ENCODE measurements at places on chromosomes 11 and 22. TPM values are rescaled to one million over a fixed set of nuclear protein-coding genes. Genes with fewer than 3 reads are reported as not detected.

DNA sequence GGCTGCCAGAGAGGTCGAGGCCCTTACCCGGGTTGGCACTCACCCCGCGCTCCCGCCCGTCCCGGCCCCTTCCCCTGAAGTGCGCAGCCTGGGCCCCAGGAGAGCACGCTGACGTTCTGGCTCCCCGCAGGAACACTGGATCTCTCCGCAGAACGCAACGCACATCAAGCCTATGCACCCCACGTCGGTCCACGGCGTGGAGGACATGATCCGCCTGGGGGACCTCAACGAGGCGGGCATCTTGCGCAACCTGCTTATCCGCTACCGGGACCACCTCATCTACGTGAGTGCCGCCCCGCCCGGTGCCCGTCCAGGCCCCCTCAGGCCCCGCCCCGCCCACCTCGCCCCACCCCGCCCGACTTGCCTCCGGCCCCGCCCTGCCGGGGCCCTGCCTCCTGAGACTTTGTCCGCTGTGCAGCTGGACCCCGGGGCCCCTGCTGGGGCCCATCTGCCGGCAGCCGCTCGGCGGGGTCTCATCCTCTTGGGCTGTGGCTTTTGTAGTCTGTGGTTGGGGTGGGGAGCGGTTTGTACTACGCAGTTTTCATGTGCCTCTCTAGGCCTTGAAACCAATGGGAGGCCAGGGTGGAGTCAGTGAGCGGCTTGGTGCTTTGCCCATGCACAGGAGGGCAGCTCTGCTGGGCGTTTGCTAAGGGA is 19.7 kb downstream of the MYO7A start:
- no peak for DNase-seq

GRCh38 chr11:79414041-79414440 is 26.8 kb downstream of the TENM4 start:
- DNase-seq: no peak

DNA sequence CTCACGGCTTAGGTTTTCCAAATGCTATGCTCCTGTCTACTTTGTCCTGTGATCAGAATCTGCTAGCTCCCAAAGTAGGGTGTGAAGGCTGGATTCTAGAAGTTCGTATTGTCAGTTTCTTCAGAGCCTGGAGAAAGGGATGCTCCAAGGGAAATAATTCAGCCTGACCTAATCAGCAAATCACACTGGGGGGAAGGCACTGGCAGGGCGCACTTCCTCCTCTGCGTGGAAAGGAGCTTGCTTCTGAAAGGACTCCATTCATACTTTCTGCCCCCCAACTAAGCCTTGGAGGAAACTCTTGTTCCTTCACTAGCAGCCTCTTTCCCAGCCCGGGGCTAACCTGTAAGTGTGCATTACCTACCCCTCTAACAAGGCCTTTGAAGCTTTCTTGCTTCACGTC is 165.9 kb downstream of the NAV2 start:
- no peak for DNase-seq

DNA sequence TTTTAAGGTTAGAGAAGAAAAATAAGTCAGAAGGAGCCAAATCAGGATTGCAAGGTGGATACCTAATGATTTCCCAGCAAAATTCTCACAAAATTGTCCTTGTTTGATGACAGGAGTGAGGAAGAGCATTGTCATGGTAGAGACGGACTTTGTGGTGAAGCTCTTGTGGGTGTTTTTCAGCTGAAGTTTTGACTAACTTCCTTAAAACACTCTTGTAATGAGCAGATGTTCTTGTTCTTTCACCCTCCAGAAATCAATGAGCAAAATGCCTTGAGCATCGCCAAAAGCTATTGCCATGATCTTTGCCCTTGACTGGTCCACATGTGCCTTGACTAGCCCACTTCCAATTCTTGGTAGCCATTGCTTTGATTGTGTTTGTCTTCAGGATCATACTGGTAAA is 20.0 kb downstream of the CALCB start:
- DNase-seq: no peak

DNA sequence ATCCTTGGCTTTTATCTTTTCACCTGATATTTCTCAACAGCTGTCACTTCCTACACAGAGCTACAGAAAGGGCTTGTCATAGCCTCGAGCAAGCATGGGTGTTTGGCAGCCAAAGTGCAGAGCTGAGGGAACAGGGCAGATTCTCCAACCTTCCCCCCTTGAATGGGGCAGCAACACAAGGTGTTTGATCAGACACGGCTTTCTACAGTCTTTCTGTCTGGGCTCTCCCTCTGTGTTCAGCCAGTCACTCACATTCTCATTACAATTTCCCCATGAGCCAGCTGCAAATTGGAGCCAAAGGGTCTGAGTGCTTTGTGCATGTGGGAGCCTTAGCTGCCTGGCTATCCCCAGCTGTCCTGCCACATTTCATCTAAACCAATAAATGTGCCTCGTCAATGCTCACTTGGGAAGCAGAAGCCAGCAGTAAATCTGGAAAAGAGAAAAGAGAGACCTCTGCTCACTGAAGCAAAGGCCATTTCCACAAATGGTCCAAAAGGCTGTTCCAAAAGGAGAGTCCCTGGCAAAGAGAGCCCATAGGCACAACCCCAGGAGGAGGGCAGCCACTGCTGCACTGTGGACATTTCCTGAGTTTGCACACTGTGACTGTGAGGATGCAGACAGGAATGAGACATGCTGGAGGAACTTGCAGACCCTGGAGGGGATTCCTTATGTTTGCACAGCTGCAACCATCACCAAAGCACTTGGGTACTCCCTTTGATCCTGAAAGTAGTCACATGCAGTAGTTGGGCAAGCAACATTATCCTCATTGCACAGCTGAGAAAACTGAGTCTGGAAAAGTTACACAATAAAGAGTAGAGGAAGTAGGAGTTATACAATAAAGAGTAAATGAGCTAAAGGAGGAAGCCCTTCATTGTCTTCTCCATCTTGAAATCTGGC is 186.8 kb downstream of the FAM181B start:
- no peak for DNase-seq

DNA sequence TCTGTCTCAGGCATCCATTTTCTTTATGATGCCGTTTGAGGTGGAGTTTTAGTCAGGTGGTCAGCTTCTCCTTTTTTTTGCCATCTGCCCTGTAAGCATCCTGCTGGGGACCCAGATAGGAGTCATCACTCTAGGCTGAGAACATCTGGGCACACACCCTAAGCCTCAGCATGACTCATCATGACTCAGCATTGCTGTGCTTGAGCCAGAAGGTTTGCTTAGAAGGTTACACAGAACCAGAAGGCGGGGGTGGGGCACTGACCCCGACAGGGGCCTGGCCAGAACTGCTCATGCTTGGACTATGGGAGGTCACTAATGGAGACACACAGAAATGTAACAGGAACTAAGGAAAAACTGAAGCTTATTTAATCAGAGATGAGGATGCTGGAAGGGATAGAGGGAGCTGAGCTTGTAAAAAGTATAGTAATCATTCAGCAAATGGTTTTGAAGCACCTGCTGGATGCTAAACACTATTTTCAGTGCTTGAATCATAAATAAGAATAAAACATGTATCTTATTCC is 10.9 kb upstream of the HBE1 start:
- no peak for DNase-seq

GRCh38 chr22:26027341-26027740 is 141.9 kb upstream of the SEZ6L start:
- no peak for DNase-seq

DNA sequence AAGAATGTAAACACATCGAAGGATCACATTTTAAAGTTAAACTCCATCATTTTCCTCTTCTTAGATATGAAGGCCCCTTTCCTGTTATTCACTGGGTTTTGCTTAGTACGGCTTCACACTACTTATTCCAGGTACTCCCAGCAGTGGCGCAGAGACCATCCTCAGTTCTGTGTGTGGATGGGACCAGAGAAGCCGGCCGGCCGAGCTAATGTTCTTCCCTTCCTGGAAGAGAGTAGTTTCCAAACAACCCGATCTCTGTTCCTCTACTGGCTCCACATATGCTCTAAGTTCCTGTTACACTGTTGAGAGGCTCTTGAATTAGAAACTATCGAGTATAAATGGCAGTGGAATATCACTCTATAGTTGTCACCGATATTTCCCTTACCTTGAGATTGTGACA is 684 bp upstream of the NFRKB start:
- no peak for DNase-seq

The PIK3IP1 gene
- total RNA-seq: 13.4 TPM

The DTX4 gene
- total RNA-seq: 29.4 TPM
